ENCODE measurements at places on chromosomes 1 and 21.

DNA sequence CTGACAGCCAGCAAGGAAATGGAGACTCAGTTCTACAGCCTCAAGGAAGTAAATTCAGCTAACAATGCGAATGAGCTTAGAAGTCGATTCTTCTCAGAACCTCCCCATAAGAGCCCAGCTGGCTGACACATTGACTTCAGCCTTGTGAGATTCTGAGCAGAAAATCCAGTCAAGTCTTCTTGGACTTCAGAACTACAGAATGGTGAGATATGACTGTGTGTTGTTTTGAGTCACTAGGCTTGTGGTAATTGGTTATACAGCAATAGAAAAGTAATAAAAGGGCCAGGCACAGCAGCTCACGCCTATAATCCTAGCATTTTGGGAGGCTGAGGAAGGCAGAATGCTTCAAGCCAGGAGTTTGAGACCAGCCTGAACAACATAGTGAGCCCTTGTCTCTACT, 161.8 kb upstream of the IVNS1ABP start:
- no peak for DNase-seq

- no peak for DNase-seq
Measured at GRCh38 chr1:40385437-40386358, 12.2 kb downstream of the SMAP2 start.

DNA sequence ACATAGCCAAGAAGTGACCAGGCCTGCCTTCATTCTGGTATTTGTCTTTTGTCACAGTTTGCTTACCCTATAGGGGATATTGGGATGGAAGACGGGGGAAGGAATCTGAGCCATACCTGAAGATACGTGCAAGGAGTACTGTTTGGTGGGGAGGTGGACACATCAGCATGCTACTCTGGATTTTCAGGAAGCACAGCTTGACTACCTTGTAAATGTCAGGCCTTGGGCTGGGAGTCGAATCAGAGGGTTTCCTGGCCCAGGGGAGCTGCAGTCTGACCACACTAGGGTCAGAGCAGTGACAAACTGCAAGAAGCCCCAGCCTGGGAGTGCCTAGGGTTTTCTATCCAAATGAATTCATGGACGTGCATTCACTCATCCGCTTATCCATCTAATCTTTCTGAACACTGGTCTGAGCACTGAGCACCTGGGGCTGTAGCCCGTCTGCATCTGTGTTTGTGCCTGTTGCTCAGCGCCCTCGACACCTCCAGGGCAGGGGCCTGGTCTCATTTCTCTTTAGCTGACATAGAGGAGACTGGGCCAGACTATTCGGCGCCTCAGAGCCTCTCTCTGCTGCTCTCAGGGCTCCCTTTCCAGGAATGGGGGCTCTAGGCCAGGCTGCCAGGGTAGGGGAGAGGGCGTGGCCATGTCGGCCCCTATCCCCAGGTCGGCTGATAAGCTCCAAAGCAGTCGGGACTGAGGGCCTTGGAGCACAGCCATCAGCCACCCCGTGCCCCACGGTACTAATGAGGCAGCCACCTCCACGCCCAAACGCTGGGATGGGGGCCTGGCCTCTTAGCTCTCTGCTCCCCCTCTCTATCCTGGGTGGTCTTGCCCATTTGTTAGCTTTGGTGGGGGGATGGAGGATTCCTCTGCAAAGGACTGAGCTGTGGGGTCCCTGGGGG, 47.0 kb upstream of the SLC2A1 start:
- DNase-seq, result no peak

GRCh38 chr1:102174259-102174863, 177.6 kb upstream of the OLFM3 start:
- DNase-seq, result no peak

- no peak for DNase-seq
Measured at GRCh38 chr1:52266507-52266906, 99.5 kb downstream of the CC2D1B start.

GRCh38 chr1:66607458-66607857, 73.5 kb downstream of the SGIP1 start:
- no peak for DNase-seq

- DNase-seq, result no peak
Measured at GRCh38 chr1:28744184-28744583, 7.4 kb downstream of the YTHDF2 start.

DNA sequence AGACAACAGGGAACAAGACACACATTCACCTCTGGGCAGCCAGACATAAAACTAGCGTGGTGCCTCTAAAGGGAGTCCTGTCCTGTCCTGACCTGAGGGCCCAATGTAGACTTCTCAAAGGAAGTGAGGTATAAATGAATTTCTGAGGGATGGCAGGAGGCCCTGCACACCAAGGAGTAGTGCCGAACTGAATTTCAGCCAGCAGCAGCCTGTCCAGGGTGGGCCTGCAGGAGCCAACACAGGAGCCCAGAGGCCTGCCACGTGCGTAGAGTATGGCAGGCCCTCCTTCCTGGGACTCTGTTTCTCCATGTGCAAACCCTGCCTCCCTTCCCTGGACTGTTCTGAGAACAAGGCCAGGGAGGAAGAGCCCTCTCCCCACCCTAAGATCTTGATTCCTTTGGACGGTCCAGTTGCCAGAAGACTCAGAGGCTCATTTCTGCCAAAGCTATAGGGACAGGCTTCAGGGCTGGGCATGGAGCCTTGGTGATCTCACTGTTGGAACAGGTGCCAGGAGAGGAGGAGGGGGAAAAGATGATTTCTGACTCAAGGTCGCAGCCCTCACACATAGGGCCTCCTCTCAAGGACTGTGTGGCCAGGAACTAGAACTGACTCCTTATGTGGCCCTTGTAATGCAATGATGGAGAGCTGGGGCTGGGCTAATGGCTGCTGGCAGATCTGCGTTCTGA, 1.8 kb upstream of the FABP3 start:
- peak; percentile 25 for DNase-seq

- no peak for DNase-seq
Measured at GRCh38 chr1:152533327-152533938, 19.2 kb downstream of the CRCT1 start.

DNA sequence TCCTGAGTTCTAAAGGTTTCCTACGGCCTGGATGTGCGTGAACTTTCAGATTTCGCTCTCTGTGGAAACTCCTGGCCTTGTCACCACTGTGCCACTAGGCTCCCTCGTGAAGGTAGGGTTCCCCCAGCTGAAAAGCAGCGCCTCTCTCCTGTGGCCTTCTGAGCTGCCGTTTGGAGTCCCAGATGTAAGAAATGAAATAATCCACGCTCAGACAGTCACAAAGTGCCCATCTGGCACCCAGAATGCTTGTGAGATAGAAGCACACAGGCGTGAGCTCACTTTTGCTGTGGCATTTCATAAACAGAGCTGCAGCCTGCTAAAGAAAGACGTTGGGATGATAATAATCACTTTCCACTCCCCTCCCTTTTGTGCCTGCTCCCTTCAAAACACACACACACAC, 65.8 kb downstream of the LMO4 start:
- no peak for DNase-seq

GRCh38 chr1:15231714-15232201, 15.3 kb upstream of the FHAD1 start:
- DNase-seq, result no peak

DNA sequence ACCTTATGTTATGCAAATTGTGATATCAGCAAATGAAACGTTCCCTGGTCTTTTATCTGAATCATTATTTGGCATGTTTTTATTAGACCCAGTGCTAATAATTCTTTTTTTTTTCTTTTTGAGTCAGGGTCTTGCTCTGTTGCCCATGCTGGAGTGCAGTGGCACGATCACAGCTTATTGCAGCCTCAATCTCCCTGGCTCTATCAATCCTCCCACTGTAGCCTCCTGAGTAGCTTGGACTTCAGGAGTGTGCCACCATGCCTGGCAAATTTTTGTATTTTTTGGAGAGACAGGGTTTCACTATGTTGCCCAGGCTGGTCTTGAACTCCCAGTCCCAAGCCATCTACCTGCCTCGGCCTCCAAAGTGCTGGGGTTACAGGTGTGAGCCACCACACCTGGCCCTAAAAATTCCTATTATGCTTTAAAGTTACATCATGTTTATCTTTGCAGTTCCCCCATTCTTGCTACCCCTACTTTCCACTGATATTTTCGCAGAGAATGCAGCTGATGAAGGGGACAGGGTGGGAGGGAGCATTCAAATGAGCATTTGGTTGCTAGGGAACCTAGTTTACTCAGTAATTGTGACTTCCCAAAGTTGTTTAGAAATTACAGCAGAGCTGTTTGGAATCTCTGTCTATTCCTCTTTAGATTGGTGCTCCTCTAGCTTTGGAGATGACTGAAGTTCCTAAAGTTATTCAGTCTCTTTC, 18.4 kb downstream of the C1orf21 start:
- DNase-seq, result no peak

DNA sequence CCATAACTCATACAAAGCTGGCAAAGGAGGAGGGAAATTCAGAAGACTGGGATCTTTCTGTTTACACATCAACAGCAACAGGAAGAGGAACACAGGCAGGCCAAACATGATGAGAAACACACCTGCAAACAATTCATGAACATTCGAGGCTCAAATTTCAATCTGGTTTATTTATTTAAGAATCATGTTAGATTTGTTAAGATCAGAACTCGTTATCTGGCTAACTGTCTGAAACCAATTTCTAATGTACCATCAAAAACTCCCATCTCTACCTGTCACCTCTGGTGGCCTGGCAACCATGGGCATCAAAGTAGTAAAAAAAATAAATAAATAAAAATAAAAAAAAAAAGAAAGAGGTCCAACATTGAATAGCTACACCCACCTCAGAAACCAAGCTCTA, 9.8 kb downstream of the LBR start:
- DNase-seq, result no peak

GRCh38 chr1:182086136-182086535, 24.6 kb upstream of the ZNF648 start:
- DNase-seq, result no peak

GRCh38 chr1:156106624-156107488, 7.7 kb upstream of the LMNA start:
- DNase-seq, result no peak

DNA sequence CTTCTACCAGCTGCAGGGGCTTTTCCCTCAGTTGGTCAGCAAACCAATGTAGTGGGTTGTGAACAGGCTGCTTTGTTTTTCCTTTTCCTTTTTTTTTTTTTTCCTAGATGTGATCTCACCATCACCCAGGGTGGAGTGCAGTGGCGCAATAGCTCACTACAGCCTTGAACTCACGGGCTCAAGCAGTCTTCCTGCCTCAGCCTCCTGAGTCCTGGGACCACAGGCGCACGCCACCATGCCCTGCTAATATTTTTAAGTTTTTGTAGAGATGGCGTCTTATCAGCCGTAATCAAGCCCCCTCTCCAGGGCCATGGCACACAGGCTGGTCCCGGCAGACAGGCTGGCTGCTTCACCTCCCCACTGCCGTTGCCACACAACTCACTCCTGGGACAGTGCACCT, 3.4 kb upstream of the TRIM11 start:
- DNase-seq, result no peak

DNA sequence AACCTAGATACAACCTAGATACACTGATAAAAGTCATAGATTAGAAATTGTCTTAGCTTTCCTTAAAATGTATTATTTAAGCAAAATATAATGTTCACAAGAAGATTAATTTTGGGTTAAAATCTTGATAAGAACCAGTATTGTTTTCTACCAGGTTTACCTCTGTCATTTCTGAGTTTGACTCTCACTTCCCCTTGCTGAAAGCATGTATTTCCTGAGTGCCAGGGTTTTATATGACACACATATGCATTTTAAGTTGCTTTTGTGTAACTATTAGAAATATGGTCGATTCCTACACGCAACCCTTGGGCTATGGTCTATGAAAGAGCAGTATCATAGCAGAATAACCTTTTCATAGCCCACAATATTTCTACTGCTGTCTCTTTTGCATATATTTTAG, 351.7 kb downstream of the ZP4 start:
- no peak for DNase-seq

DNA sequence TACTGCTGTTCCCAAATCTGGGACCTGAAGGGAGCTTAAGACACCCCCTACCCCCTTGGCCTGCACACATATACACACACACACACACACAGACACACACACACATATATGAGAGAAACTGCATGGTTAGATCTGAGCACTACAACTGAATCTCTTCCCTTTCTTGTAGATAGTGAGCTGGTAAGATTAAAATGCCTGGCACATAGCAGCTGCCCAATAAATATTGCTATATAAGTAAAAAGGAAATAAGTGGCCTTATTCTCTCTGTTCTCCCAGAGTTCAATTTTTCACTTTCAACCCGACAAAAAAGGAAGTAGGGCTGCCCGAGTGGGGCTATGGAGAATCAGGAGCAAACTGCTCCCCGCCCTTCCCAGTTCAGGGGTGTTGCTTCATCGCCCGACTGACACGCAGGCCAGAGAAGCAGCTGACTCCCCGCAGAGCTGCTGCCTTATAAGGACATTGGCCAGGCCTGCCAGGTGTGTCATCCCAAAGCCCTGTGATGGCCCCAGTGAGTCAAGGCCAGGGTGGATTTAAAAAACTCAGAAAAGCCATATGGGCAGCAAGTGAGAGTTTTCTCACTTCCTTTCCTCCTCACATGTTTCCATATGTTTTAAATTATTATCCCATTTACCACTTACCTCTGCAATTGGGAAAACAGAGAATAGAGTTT, 106.5 kb upstream of the SLC44A3 start:
- peak; percentile 68 for DNase-seq

- DNase-seq, result no peak
Measured at GRCh38 chr1:161740921-161741320, 8.7 kb upstream of the DUSP12 start.

- no peak for DNase-seq
Measured at GRCh38 chr21:43805275-43805800, 16.0 kb downstream of the RRP1 start.

- DNase-seq, result no peak
Measured at GRCh38 chr1:40309374-40310128, 7.5 kb downstream of the COL9A2 start.

DNA sequence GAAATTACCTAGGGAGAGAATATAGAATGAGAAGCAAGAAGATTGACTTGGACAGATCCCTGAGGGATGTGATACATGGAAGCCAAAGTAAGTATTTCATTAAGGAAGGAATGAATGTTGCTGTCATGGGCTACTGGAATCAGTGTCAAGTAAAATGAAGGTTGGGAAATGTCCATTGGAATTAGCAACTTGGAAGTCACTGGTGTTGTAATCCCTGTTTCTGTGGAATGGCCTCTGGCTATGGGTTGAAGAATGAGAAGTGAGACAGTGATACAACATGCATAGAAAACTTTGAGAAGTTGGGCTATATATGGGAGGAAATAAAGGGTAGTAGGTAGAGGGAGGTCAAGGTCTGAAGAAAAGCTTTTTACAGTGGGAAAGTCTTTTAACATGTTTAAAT, 54.7 kb downstream of the CCDC18 start:
- no peak for DNase-seq

GRCh38 chr21:40841524-40842196, 5.3 kb downstream of the DSCAM start:
- peak; percentile 86 for DNase-seq

DNA sequence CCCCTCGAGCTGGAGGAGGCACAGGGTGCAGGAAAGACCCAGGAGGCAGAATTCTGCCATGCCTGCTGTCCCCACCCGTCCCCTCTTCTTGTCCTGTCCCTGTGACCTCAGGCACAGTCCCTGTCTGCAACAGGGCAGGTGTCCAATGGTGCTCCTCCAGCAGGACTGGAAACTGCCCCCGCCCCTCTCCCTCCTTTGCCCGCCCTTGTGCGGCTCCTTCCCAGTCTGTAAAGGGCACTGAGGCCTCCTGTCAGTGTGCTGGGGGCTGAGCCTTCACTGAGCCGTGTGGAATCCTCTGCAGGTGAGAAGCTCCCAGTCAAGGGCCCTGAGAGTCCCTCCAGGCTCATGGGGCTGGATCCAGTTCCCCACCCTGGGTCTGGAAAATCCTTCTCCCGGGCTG, 28.9 kb downstream of the PRDM16 start:
- DNase-seq, result no peak

GRCh38 chr1:173161510-173162221, 45.5 kb downstream of the TNFSF4 start:
- DNase-seq, result no peak

Data from dorsolateral prefrontal cortex (tissue), 122 donors.